ENCODE measurements at places on chromosomes 4 and X.

DNA sequence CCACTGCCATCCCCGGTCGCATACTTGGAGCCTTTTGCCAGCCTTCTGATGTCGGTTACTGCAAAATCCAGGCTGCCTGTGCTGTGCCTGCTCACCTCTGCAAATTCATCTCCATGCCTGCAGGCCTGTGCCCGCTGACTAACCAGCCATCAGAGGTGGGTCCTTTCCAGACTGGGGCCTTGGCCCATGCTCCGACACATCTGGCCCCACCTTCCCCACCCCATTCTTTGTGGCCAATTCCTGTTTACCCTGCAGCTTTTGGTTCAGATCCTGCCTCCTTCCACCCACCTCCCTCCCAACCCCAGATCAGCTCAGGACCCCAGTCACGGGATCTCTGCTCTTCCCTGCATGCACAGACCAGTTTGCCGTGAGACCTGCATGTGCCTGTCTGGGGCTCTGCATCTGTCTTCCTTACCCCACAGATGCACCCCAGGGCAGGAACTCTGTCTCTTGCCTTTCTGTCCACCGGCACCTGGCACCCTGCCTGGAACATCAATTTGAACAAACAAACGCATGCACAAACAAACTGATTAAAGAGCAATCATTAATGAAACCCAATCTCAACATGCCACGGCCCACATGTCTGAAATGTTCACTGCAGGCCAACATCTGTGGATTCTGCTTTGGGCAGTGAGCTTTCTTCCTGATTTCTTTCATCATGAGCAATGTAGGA, 112.8 kb upstream of the PSAPL1 start:
- no peak for DNase-seq

GRCh38 chr4:133596459-133596858, 447.4 kb downstream of the PCDH10 start:
- no peak for DNase-seq

GRCh38 chr4:185205697-185206342, 2.0 kb upstream of the CFAP97 start:
- DNase-seq, result no peak

DNA sequence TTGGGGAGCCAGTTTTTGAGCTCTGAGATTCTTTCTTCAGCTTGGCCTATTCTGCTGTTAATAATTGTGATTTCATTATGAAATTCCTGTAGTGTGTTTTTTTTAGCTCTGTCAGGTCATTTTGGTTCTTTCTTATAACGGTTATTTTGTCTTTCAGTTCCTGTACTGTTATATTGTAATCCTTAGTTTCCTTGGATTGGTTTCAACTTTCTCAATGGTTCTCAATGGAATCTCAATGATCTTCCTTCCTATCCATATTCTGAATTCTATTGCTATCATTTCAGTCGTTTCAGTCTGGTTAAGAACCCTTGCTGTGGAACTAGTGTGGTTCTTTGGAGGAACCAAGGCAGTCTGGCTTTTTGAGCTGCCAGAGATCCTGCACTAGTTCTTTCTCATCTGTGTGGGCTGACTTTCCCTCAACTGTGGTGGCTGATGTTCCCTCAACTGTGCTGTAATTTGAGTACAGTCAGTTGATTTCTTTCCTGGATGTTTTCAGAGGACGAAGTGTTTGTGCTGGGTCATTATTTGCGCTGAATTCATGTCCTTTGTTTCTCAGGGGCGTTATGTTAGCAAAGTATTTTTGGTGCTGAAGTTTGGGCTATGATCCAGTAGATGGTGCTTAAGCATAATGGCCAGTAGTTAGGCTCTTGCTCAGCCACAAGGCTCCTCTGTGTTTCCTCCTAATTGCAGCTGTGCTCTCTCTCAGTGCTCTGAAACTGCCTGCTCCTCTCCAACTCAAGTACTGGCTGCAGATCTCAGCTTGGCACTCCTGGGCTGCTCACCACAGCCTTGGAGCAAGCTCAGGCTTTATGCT, 27.5 kb downstream of the ENPEP start:
- DNase-seq, result no peak

GRCh38 chrX:124641737-124642491, 295.6 kb downstream of the SH2D1A start:
- no peak for DNase-seq

- DNase-seq, result no peak
Observed at GRCh38 chrX:46693149-46693548, 65.8 kb downstream of the SLC9A7 start.

GRCh38 chr4:33255507-33255906, 2535.3 kb downstream of the PCDH7 start:
- no peak for DNase-seq

DNA sequence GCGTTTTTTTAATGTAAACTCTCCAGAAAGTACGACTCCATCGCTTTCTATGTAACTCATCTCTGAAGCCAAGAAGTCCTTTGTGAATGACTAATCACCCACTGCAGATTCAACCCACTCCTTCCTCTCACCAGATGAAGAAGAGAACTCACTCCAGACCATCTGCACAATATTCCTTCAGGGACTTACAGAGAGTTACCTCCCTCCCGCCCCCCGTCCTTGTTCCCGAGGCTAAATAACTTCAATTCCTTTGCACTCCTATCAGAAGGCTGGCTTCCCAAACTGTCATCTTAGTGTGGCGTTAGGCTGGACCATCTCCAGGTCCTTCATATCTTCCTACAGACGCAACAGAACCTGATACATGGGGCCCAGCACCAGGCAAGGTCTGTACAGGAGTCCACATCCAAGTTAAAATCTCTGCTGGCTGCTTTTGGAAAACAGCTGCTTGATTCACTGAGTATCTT, 82.4 kb downstream of the AFAP1 start:
- no peak for DNase-seq
